ENCODE measurements at places on chromosomes 2 and 18.

DNA sequence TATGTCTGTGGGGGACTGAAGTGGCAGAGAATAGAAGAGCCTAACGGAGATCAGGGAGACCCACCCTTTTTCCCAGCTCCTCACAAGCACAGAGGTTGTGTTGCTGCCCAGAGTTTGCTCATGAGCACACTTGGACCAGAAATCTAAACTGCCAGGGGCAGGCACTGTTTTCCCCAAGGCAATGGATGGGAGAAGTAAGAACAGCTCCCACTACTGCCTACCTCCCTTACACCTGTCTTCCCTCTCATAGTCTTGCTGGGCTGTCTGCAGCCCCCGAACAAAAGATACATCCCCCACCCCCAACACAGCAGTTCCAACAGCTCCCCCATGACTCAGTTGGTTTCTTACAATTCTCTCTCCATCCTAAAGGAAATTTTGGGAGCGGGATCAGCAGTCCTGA is 48.1 kb upstream of the CD226 start:
- no peak for DNase-seq

DNA sequence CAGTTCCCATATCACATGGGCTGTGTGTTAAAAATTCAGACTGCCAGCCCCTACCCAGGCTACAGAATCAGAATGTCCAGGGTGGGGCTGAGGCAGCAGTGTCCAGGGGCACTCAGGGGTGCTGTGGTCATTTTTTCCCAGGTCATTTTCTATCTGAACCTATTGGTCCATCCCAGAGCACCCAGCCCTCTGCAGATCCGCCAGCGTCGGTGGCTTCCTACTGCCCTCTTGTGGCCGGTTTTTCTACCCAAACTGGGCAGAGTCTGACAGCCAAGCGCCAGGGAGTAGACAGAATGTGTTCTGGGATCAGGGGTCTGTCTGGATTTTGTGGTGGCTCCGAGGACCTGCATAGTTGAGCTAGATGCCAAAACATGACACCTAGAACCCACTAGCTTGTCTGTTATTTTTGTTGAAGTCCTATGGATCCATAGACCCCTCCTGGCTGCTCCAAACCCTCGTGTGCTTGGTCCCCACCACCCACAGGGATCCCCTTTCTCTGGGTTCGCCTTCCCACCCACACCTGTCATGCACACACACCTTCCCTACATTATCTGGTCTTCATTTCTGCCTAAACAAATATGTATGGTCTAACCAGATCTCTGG is 34.1 kb upstream of the RMDN2 start:
- DNase-seq: peak; percentile 83

DNA sequence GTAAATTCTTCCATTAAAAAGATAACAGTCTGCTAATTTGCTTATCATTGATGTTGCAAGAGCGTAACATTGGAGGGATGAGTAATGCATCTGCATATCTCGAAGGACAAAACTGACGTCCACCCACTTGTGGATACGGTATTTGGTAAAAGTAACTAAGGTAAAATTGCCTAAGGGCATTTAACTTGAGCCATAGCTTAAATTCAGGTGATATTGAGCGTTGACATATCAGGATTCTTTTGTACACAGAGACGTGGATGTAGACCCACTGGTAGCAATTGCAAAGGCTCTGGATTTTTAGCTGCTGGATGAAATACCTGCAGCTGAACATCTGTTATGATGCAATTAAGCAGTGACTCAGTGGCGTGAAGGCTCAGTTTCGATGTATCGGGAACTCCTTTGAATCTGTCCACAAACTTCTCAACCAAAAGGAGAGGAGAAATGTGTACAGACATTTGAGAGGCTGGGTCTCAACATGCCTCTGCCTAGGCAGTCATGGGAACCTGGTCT is 119.3 kb downstream of the SPTBN1 start:
- DNase-seq: no peak

DNA sequence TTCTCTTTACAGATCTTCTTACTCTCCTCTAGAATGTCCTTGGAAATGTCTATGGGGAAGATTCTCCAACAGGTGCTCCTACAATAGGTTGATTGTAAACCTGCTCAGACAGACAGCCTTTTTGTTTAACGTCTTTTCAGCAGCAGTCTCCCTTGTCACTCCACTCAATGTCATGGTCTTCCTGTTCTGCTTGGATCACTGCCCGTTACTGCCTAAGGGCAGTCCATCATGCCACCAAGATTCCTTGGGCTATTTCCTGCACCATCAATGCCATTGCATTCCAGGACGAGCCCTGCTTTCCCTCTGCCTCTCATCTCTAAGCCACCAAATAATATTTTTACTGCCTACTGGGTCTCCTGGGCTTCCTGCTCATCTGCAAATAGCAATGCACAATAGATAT is 97.4 kb upstream of the GALNT5 start:
- no peak for DNase-seq

DNA sequence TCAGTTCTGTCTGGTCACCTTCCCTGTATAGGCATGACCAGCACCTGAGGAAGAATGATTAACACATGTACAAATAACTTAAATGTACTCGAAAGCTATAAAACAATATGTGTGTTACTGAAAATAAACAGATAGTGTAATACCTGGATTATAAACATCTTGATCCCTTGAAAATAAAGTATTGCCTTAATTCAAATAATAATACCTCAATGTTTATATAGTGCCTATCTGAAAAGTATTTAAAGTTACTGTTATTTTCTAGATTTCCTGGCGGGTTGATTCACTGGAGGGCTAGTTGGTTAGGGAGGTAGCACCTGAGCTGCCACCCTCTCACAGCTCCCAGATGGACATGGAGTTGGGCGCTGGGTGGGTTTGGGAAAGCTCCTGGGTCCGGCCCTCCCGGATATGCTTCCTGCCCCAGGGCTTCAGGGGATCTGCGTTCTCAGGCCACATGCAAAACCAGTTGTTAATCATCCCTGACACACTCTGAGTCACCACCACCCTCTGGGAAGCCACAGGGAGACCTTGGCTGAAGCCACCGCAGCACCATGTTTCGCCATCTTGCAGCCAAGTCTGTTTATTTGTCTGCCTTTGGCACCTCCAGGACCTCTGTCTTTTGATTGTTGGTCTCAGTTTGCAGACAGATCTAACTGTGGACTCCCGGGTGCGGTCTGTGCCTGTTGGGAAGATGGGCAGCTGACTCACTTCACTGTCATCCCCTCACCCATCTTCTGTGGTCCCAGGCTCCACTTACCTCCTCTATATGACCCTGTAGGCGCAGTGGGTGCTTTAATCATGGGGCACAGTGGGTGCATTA is 35.3 kb downstream of the RAB31 start:
- no peak for DNase-seq

Data from NCI-H1417 (cell line).